ENCODE measurements at places on chromosomes 11 and 22.
A peak's percentile ranks its signal among the peaks of the same experiment; 100 is the strongest.

GRCh38 chr11:57459164-57460021 is 935 bp upstream of the RTN4RL2 start:
- DNase-seq, result peak; percentile 26

- DNase-seq, result no peak
These were observed 37.4 kb downstream of the SCUBE1 start for GRCh38 chr22:43305806-43306205.

- no peak for DNase-seq
These were observed 93.0 kb downstream of the APIP start for GRCh38 chr11:34823197-34823596.

GRCh38 chr22:10780281-10780680 is 4747.7 kb upstream of the OR11H1 start:
- no peak for DNase-seq

GRCh38 chr22:33848251-33848650 is 72.0 kb downstream of the LARGE1 start:
- no peak for DNase-seq
